Suppressor macrophage treated with lipopolysaccharide for 4 hours (primary cell): ENCODE measurements at places on chromosomes 4 and X.

DNA sequence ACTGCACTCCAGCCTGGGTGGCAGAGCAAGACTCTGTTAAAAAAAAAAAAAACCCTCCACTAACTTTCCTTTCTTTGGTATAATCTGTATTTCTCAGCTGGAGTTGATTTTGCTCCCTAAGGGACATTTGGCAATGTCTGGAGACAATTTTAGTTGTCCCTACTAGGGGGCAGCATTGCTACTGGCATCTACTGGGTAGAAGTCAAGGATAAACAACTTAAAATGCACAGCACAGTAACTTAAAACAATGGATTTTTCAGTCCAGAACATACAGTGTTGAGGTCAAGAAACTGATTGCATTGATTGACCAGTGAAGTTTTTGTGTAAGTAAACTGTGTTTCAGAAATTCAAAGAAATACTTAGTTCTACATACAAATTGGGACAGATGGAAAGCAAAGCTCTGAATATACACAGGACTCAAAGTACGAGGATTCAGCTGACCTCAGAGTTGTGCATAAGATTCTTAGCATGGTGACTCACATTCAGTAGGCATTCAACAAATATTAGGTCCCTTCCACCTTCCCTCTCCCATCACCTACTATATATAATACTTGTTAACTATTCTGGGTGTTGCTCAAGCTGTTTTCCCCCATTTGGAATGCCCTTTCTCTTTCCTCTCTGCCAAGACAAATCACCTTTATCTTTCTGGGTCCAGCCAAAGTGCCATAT lies 8.8 kb downstream of the DDX53 start:
- no peak for DNase-seq

GRCh38 chr4:108139089-108139488 lies 29.6 kb downstream of the LEF1 start:
- DNase-seq: no peak

DNA sequence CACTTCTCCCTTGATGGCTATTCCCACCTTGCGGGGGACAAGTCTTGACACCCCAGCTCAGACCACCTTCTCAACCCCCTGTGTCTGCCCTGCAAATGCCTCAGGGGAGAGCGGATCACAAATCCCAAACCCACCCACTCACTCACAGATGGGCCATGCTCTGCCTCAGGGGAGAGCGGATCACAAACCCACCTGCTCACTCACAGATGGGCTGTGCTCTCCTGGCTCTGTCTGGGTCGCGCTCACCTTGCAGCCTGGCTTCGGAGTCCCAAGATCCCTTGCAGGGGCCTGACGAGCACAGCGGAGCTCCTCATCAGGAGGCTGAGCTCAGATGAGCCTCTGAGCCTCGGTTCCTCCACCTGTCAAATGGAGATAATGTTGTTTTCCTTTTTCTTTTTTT lies 38.6 kb downstream of the HTRA3 start:
- DNase-seq: no peak

DNA sequence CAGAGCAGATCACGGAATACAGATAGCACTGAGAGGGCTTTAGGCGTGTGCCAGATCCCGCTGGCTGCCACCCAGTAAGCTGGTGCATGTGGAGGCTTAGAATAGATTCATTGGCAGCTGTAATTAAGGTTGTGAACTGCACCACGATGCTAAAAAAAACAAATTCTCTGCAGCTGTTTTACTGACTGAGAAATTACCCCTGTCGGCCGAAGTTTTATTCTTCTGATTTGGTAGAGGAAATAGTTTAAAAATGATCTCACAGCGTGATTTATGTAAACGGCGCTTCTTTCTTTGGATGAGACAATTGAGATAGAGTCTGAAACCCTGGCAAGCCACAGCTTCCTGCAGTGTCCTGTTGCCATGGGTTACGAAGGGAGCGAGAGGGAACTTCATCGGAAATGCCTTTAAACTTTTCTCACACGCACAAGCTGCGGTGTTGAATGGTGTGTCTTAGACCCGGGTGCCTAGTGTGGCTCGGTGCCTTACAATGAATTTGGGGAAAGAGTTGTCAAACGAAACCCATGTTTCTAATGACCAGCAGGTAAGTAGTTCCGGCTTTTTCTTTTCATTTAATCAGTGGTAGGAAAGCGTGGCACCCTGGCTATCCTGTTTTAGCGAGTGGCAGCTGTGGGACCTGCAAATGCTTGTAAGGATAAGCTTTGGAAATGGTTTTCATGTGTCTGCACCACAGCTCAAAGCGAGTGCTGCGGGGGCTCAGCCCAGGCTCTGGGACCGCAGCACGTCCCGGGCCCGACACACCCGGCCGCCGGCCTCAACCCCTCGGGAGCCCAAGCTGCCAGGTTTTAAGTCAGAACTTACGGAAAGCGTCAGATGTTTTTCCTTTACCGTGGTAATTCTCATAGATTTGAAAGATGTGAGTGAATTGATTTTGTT lies 71.7 kb upstream of the HGFAC start:
- peak; percentile 84 for DNase-seq

- no peak for DNase-seq
Observed at GRCh38 chr4:22471999-22472461, 43.8 kb downstream of the ADGRA3 start.
